ENCODE measurements at places on chromosomes 1 and 21.
A peak's percentile ranks its signal among the peaks of the same experiment; 100 is the strongest.

- DNase-seq, result no peak
Measured at GRCh38 chr1:233998891-233999290, 94.4 kb downstream of the SLC35F3 start.

- no peak for DNase-seq
Measured at GRCh38 chr1:110508028-110508940, 10.7 kb downstream of the KCNA10 start.

DNA sequence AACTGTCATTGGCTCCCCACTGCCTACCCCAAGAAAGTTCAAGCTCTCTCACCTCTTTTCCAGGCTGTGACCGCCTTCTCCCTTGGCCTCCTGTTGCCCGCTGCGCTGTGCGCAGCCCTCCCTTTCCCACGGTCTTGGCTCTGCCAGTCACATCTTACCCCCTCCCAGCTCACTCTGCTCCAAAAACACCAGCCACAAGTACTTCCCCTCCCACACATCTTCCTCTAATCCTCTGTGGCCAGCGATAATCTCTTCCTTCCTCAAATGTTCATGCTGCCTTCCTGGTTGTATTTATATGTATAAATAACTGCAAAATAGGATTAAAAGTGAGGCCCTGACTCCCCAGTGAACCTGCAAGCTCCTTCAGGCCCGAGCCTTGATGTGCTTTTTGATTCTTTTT is 81.8 kb downstream of the AJAP1 start:
- DNase-seq, result no peak

- DNase-seq, result peak; percentile 49
Measured at GRCh38 chr1:78004719-78005447, at the start of gene DNAJB4. TSS of gene DNAJB4 (plus strand) at chr1:78004939. CDS start at chr1:78005111, 172 bp downstream.

- DNase-seq, result peak; percentile 17
Measured at GRCh38 chr1:117093870-117094621, 27.5 kb downstream of the TRIM45 start.

- no peak for DNase-seq
Measured at GRCh38 chr1:117026361-117026760, 24.8 kb downstream of the CD101 start.

DNA sequence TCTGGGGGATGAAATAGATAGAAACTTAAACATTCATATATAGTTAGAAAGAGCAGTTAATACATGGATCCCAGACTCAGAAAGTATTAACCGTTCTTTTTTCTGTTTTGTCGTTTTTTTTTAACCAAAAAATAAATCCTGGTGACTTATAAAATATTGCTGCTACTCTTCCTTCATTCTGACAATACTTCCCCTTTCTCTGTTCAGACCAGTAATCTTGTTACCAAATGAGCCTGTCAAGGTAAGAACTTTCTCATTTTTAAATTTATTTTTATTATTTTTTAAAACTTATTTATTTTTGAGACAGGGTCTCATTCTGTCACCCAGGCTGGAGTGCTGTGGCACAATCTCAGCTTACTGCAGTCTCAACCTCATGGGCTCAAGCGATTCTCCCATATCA is 13.7 kb downstream of the PTPN22 start:
- no peak for DNase-seq

DNA sequence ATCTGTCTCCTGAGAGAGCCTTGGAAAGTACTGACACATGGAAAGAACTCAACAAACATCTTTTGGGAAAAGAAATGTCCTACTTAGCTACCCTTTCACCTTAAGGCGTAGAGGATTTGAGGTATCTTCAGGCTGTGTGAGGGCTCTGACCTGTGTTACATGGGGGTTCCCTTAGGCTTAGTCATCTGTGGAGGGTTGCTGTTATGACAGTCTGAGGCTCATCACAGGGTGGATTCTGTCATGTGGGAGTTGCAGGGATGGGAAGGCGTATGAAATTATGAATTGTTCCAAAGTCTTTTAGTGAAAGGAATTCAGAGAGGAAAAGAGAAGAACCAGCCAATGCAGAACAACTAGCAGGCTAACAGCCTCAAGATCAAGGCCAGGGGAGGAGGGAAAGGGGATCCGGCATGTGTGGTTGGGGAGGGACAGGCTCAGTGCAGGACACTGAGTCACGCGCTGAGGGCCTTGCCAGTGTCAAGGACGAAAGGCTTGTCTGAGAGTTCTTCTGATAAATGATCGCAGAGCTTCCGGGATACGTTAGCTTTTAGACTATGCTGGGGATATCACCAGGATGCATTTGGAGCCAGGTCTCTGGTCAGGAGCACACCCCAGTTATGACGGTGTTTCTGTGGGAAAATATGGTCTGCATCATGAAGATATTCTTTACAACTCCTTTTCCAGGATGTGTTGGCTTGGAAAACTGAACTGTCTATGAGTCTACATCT is 24.6 kb upstream of the PLA2G2C start:
- no peak for DNase-seq

- DNase-seq, result peak; percentile 11
Measured at GRCh38 chr1:229342656-229343569, at the start of gene CCSAP. TSS of gene CCSAP (minus strand) at chr1:229343047. CDS start at chr1:229342465, 582 bp downstream.

DNA sequence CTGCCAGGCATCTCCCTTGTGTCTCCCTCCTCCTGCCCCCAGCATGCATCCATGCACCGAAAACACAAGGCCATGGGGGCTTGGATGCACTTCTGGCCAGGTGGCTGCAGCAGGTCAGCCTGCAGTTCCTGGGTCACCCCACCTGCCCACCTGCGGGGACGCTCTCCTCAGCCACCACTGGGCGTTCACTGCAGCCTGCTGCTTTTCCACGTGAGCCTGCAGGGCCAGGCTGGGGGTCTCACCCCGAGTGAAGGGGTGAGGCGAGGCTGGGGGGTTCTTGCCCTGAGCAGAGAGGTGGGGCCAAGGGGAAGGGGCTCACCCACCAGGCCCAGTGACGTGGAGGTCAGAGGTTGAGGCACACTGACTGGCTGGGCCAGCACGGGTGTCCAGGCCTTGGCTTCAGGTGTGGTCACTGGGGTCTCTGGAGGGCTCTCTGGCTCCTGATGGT is 64.6 kb downstream of the WNT9A start:
- DNase-seq, result no peak

- DNase-seq, result no peak
Measured at GRCh38 chr1:163006051-163006834, 62.9 kb upstream of the RGS4 start.

- DNase-seq, result no peak
Measured at GRCh38 chr21:41779659-41780058, 12.8 kb upstream of the RIPK4 start.

- no peak for DNase-seq
Measured at GRCh38 chr21:39319251-39319756, 5.9 kb upstream of the BRWD1 start.

GRCh38 chr21:26717146-26717739 is 128.0 kb downstream of the ADAMTS1 start:
- DNase-seq, result no peak

GRCh38 chr1:41955461-41956159 is 36.9 kb upstream of the HIVEP3 start:
- no peak for DNase-seq

DNA sequence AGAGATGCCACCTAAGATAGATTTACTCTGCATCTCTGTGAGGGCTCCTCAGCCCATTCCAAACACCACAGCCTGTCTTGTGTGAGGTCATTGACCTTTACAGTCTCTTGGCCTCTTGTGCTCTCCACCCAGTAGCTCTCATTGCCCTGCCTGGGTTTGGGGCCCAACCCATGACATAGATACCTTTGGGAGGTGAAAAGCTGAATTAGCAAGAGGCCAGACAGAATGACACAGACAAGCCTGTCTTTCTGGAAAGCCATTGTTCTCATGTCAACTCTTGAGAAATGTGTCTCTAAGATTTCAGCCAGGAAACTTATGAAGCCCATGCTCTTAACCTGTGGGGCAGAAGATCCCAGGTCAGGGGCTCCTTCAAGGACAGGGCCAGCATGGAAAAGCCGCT is 18.4 kb upstream of the F3 start:
- DNase-seq, result no peak

DNA sequence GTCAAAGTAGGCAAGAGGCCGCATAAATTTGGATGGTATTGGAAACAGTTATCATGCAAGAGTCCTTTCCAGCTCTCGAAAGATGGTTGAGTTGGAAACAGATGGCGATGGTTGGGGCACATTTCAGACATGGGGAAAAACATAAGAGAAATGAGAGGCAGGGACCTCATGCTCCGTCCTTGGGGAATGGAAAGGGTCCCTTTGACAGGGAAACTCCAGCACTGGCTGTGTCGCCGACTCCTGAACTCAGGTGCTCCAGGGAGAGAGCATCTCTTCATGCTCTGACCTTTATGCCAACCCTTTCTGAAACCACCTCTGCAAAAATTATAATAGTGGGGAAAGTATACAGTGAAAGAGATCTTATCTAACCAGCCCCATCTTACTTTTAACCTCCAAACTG is 36.8 kb upstream of the COL6A2 start:
- DNase-seq, result no peak

DNA sequence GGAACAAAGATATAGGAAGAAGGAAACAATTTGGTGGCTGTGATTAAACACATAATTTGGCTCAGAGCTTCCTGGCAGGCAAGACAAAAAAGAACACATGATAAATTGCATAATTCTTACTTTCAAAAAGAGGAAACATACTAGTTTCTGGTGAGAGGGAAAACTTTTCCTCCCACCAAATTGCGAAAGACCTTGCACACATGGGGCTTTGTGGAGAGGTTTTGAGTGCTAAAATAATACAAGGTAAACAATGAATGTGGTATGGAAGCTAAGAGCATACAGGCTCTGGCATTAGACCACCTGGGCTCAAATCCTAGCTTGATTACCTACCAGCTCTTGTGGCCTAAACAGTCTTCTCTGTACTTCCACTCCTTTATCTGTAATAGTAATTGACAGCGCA is 140.2 kb upstream of the HOOK1 start:
- no peak for DNase-seq

GRCh38 chr1:198584163-198584562 is 43.7 kb upstream of the ATP6V1G3 start:
- DNase-seq, result no peak

DNA sequence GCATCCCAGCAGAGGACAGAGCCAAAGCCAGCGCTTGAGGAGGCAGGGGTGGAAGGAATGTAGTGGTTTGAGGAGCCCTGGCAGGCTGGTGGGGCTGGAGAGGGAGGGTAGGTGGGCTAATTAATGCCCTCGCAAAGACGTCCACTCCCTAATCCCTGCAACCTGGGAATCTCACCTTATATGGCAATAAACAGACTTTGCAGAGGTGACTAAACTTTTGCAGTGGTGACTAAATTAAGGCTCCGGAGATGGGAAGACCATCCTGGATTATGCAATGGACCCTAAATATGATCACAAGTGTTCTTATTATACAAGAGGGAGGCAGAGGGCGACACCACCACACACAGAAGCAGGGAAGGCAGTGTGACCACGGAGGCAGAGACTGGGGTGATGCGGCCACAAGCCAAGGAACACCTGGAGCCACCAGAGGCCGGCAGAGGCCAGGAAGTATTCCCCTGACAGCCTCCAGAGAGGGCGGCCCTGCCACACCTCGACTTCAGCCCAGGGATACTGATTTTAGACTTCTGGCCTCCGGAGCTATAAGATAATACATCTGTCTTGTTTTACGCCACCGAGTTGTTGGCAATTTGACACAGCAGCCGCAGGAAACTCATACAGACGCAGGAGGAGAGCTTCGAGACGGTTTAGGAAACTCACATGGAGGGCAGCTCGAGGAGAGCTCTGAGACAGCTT is 23.1 kb upstream of the NPPB start:
- no peak for DNase-seq

Measured in activated CD4-positive, CD25-positive, alpha-beta regulatory T cell treated with anti-CD3 and anti-CD28 coated beads, Interleukin-2, amount 50 U/mL, for 16 hours (primary cell).